Mammary epithelial cell (primary cell): ENCODE measurements at places on chromosomes 5 and 9. TPM values are rescaled to one million over a fixed set of nuclear protein-coding genes. Genes with fewer than 3 reads are reported as not detected.

CDH10 gene
- 0.17 TPM for total RNA-seq

BTNL8 gene
- not detected for total RNA-seq

C1QTNF3 gene
- 0.53 and 0.80 TPM in 2 replicates for total RNA-seq

ENHO gene
- total RNA-seq, result 0.28 TPM in 1 of 2 replicates, not detected in the other

IGIP gene
- 3.4 and 4.0 TPM in 2 replicates for total RNA-seq

PCDHA4 gene
- 0.29 and 0.45 TPM in 2 replicates for total RNA-seq

EFCAB9 gene
- total RNA-seq, result not detected

OR1Q1 gene
- total RNA-seq, result 0.17 TPM

IL9 gene
- not detected for total RNA-seq

ITK gene
- total RNA-seq, result not detected in 2 replicates
